Stimulated activated CD4-positive, alpha-beta T cell treated with anti-CD3 and anti-CD28 coated beads, Interleukin-15, amount 100 ng/mL, for 48 hours (primary cell): ENCODE measurements at places on chromosomes 1 and 21.

GRCh38 chr21:24289539-24289938 lies 1317.7 kb downstream of the MRPL39 start:
- DNase-seq, result no peak

- no peak for DNase-seq
Observed at GRCh38 chr1:5191470-5191869, 537.1 kb downstream of the AJAP1 start.

GRCh38 chr1:106222403-106222802 lies 834.1 kb upstream of the PRMT6 start:
- no peak for DNase-seq

GRCh38 chr1:54380290-54380882 lies 25.8 kb downstream of the SSBP3 start:
- DNase-seq, result no peak

- DNase-seq, result no peak
Observed at GRCh38 chr1:217270101-217270500, 360.8 kb downstream of the GPATCH2 start.

- DNase-seq, result no peak
Observed at GRCh38 chr1:150111670-150112069, 38.0 kb upstream of the PLEKHO1 start.

DNA sequence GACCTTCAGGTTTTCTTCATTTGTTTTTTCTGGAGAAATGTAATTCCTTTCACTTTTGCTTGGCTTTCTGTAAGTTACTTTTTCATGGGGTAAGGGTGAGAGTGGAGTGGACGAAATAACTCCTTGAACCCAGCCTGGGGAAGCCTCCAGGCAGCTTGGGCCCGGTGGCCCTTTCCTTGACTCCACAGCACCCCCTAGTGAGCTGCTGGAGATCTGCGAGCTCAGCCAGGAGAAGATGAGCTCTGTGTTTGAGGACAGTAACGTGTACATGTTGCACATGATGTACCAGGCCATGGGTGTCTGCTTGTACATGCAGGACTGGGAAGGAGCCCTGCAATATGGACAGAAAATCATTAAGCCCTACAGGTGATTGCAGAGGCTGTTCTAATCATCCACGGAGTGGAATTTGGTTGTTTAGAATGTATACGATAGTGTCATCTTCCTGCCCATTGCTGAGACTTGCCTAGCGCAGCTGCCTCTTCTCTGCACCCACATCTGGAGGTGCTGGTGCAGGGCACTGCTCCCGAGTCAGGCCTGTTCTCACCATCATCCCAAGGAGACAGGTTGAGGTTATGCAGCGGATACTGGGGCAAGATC lies 51.0 kb downstream of the SMYD2 start:
- DNase-seq, result peak; percentile 51

GRCh38 chr1:38671221-38671620 lies 188.4 kb downstream of the RRAGC start:
- DNase-seq, result no peak

DNA sequence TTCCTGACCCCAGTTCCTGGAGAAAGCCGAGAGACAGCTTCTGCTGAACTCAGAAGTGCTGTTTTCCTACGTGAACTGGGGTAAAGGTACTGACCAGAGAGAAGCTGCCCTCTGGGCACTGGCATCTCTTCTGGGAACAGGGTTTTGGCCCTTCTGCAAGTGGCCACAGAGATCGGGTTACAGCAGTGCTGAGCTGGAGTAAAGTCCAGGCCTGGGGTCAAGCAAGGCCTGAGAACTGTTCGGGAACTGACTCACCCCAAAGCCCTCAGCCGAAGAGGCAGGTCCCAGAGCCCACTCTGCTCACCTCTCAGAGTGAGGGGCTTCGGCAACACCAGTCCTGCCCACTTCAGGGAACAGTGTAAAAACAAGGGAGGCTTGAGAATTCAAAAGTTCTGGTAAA lies 177.2 kb upstream of the RUNX1 start:
- no peak for DNase-seq

DNA sequence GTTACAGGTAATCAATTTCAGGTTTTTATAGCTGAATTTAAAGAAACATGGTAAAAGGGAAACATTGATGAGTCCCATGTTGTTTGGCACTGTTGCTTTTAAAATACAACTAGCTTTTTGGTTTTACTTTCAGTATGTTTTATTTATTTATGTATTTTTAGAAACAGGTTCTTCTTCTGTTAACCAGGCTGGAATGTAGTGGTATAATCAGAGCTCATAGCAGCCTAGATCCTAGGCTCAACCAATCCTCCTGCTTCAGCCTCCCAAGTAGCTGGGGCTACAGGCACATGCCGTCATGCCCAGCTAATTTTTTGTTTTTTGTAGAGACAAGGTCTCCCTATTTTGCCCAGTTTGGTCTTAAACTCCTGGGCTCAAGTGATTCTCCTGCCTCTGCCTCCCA lies 50.4 kb downstream of the CTTNBP2NL start:
- no peak for DNase-seq

DNA sequence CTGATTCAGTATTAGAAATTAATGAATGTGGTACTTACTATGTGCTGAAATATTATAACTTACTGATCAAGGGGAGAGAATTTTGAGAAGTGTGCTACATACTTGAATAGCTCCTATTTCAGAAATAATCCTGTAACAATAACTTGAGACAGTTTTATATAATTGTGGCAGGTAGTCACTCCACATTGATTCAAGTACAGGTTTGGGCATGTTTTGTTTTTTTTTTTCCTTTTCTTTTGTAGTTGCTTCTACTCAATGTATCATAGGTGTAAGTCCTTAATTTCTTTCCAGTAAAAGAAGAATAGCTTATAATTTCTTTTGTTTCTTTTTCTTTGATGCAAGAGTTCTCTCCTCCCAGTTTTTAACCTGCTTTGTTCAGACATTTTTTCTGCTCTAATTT lies 86.1 kb upstream of the ADGRL2 start:
- no peak for DNase-seq

DNA sequence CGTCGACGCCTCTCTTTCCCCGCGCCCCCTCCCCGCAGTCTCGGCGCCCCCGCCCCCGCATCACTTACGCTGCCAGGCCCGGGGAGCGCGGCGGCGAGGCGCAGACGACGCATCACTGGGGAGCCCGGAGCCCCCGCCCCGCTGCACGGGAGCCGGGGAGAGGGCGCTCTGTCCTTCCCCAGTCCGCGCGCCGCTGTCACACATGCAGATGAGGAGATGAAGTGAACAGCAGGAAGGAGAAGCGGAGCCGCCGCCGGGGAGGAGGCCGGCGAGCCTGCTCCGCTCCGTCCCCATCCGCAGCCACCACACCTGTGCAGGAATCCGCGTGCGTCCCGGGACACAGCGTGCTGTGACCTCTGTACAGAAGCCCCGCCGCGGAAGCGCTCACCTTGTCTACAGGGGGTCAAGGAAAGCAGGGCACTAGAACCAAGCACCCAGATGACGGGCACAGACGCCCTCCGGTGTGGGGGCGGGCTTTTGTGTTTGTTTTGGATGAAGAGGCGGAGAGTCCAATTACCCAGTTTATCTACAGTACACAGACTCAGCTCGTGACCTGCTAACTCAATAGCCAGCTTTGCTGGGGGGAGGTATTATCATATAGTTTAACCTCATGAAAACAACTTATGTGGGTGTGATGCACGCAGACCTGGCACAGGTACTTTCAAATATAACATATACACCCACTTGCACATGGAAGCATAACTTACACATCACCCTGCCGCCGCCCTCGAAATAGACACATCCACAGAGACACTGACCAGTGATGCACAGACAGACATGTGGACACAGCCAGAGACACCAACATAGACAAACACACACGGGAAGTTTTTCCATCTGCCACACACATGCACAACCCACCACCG lies 12.4 kb downstream of the KLHDC8A start:
- DNase-seq, result no peak

GRCh38 chr1:205382561-205382960 lies 25.8 kb upstream of the KLHDC8A start:
- no peak for DNase-seq

GRCh38 chr1:24714859-24715520 lies 30.3 kb upstream of the CLIC4 start:
- peak; percentile 25 for DNase-seq

DNA sequence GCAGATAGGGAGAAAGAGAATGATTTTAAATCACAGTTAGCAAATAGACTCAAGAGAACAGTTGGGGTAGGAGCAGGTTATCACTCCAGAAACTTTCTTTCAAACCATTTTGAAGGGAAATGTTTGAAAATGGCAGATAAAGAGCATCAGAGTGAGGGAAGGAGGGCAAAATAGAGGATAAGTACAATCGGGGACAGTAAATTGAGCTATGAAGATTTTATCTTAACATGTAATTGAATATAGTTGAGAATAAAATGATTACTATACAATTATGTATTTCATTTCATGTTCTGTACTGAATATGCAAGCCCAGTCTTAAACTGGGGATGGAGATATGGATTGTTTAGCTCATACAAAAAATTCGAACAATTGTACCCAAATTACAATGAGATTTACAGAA lies 54.0 kb downstream of the MAP10 start:
- no peak for DNase-seq

GRCh38 chr1:161185282-161185682 lies 8.0 kb upstream of the B4GALT3 start:
- peak; percentile 59 for DNase-seq

DNA sequence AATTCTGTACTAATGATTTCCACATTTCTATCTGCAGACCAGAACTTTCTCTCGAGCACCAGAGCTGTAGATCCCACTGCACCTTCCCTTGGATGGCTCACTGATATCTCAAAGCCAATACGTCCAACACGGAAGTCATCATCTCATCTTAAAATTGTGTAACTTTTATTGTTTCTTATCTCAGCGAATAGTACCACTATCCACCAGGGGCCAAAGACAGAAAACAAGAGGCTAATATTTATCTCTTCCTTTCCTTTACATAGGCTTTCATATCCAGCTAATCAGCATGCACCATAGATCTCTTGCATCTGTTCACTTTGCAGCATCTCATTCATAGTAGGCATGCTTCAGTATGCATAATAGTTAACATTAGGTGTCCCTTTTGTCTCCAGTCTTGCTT lies 303.6 kb downstream of the PTPRC start:
- DNase-seq, result no peak

- DNase-seq, result no peak
Observed at GRCh38 chr1:163672976-163673758, 351.4 kb downstream of the NUF2 start.

DNA sequence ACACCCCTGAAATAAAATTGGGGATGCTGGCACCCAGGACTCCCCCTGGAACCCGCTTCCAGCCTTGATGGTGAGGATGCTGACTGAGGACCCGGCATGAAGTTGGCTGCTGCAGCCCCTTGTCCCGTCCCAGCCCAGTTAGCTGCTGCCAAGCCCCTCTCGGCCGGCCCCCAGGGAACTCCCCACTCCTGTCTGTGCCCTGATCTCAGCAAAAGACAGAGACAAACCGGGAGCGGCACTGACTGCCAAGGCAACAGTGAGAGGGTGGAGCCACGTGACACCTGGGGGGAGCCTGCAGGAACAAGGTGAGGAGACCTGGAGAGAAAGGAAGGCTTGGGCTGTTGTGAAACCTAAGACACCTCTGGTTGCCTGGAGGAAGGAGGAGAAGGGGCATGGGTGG lies 24.7 kb downstream of the CASZ1 start:
- DNase-seq, result no peak

GRCh38 chr1:63773496-63773814 lies 362 bp upstream of the ROR1 start:
- no peak for DNase-seq

- DNase-seq, result no peak
Observed at GRCh38 chr1:163195728-163196448, 6.8 kb downstream of the RGS5 start.

GRCh38 chr1:162918151-162918754 lies 57.3 kb upstream of the CCDC190 start:
- DNase-seq, result no peak

DNA sequence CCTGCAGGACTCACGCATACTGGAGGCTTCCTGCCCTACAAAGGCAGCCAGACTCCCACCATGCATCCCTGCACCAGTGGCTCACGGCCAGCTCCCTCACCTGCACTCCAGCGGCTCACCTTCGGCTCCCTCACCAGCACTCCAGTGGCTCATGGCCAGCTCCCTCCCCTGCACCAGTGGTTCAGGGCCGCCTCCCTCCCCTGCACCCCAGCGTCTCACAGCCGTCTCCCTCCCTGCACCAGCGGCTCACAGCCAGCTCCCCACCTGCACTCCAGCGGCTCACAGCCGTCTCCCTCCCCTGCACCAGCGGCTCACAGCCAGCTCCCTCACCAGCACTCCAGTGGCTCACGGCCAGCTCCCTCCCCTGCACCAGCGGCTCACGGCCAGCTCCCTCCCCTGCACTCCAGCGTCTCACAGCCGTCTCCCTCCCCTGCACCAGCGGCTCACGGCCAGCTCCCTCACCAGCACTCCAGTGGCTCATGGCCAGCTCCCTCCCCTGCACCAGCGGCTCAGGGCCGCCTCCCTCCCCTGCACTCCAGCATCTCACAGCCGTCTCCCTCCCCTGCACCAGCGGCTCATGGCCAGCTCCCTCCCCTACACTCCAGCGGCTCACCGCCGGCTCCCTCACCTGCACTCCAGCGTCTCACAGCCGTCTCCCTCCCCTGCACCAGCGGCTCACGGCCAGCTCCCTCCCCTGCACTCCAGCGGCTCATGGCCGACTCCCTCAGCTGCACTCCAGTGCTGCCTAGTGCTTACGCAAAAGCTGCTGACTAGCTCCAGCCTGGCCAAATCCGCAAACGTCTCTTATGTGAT lies 324.5 kb downstream of the NPHP4 start:
- no peak for DNase-seq

GRCh38 chr1:53895421-53895820 lies 1.4 kb downstream of the DIO1 start:
- no peak for DNase-seq

- DNase-seq, result no peak
Observed at GRCh38 chr1:5730272-5731109, 261.7 kb downstream of the NPHP4 start.

DNA sequence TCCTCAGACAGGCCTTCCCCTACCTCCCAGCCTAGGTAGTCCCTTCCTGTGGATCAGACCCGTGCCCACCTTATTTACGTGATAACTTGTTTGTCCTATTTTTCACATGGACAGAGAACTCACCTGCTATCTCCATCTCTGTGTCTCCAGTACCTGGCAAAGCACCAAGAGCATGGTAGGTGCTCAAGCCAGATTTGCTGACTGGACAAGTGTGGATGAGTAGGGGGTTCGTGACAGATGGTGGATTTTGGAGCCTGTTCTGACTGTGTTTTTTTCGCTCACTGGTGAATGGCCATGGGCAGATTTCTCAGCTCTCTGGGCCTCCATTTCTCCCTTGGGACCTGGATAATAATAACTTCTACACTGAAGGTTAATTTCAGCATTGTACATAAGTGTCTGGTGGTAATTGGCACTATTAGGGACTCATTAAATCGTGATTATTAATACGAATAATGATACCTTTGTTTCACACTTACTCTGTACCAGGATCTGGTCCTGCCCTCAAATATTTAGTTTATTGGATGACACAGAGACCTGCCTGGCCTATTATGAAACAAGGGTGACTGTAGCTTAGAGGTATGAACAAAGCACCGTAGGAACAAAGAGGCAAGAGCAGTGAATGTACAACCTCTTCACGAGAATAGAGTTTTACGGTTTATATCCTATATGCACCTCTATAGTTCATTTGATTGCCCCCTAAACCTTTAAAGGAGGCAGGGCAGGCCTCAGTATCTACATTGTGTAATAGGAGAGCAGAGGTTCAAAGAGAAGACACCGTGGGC lies 24.5 kb upstream of the SLC26A9 start:
- no peak for DNase-seq
